ENCODE measurements at places on chromosomes 5 and 9. TPM values are rescaled to one million over a fixed set of nuclear protein-coding genes. Genes with fewer than 3 reads are reported as not detected.

- no peak for DNase-seq
Observed at GRCh38 chr5:72518001-72518683, 10.9 kb upstream of the ZNF366 start.

- DNase-seq = no peak
Observed at GRCh38 chr9:20753761-20754160, 69.7 kb downstream of the FOCAD start.

- no peak for DNase-seq
Observed at GRCh38 chr9:96085491-96086143, 210.1 kb downstream of the ERCC6L2 start.

DNA sequence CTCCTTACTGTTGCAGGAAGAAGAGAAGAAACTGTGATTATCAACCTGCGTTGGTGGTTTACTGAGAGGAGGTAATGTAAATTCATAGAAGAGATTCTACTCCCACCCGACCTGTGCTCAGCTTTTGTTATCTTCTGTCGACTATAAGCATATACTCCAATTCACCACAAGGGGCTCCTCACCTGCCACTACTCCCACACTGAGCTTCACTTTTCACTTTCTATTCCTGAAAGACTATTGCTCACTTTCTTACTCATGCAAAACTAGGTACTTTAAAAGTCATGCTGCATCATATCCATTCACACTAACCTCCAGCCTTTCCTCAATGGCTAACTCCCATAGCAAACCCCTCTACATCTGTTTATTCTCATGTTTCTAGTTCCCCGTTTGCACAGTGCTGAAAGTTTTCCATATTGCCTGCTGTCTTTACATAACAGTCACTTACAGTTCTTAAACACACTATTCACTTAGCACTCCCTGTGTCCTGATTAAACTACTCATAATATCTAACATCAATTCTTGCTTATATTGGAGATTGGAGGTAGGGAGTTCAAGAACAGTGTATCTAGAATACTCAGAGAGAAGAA lies 1062.6 kb downstream of the NR2F1-AS1 start:
- peak; percentile 26 for DNase-seq

GRCh38 chr5:81435023-81435422 lies 41.1 kb upstream of the ACOT12 start:
- DNase-seq = no peak

DNA sequence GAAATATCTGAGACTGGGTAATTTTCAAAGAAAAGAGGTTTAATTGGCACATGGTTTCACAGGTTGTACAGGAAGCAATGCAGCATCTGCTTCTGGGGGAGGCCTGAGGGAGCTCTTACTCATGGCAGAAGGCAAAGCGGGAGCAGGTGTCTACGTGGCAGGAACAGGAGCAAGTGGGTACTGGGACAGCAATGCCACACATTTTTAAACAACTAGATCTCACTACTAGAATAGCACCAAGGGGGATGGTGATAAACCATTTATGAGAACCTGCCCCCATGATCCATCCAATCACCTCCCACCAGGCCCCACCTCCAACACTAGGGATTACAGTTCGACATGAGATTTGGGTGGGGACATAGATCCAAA lies 47.6 kb upstream of the HOMER1 start:
- DNase-seq = no peak

- DNase-seq = no peak
Observed at GRCh38 chr5:85990998-85991397, 626.7 kb upstream of the COX7C start.

The BARHL1 gene
- not detected for total RNA-seq

The KCNN2 gene
- 0.80 TPM for total RNA-seq

The THG1L gene
- 26.5 TPM for total RNA-seq

All from GM12878 (cell line).